ENCODE measurements at places on chromosomes 5 and 9.

GRCh38 chr5:172739375-172739774 lies 31.6 kb downstream of the DUSP1 start:
- no peak for DNase-seq

GRCh38 chr9:88403340-88403739 lies 15.1 kb downstream of the SPIN1 start:
- DNase-seq, result no peak

DNA sequence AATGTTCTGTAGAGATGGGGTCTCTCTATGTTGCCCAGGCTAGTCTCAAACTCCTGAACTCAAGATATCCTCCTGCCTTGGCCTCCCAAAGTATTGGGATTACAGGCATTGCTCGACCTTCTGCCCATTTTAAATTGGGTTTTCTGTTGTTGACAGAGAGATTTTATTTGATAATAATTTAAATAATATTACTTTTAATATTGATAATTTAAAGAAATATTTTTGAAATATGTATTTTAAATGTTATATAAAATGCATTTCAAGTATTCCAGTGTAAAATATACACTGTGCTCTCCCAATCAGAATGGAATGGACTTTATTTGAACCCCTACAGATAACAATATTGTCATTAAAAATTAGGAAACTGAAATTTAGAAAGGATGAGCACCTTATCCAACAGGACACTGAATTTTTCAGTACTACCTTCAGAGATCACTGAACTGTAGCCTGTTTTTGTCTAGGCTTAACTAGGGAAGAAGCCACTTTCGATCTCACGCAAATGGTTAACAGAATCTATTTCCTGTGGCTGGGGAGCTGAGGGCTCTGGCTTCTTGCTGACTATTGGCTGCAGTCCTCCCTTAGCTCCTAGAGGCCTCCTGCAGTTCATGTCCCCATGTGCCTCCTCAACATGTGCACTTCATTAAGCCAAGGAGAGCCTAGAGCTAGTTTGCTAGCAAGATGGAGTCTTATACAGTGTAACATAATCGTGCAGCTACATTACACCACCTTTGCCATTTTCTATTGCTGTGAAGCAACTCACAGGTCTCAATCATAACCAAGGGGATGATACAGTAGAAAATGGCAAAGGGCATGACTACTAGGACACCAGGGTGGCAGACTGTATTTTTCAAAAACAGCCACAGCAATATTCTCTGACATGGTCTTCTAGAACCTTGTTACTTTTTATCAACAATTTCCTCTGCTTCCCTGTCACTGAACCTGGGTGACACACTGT lies 150.0 kb downstream of the CDC42SE2 start:
- DNase-seq, result no peak

DNA sequence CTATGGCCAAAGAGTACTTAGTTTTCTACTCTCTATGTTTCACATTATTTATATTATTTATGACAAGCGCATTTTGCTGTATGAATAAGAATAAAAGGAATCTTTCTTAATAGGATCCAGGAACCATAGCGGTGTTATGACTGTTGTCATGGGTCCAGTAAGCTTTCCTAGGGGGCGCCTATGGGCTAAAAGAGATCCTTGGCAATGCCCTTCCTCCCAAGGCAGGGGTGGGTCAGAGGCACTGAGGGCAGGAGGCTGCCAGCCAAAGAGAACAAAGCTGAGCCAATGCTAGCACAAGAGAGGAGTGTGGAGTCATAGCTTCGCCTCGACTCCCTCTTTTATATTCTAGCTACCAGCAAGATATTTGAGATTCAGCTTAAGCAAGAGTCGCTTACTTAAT lies 98.4 kb upstream of the GNAQ start:
- peak; percentile 32 for DNase-seq

- DNase-seq, result no peak
These were observed 132.0 kb upstream of the WWC1 start for GRCh38 chr5:168159425-168159824.

DNA sequence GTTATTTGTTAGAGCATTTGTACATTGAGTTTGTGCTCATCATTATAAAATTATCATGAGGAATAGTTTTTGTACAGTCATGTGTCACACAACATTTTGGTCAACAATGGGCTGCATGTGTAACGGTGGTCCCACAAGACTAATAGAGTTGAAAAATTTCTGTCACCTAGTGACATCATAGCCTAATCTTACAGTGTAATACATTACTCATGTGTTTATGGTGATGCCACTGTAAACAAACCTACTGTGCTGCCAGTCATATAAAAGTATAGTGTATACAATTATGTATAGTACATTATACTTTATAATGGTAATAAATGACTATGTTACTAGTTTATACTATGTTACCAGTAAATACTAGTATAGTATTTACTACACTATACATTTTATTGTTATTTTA lies 3.0 kb upstream of the CAMK4 start:
- DNase-seq, result no peak

DNA sequence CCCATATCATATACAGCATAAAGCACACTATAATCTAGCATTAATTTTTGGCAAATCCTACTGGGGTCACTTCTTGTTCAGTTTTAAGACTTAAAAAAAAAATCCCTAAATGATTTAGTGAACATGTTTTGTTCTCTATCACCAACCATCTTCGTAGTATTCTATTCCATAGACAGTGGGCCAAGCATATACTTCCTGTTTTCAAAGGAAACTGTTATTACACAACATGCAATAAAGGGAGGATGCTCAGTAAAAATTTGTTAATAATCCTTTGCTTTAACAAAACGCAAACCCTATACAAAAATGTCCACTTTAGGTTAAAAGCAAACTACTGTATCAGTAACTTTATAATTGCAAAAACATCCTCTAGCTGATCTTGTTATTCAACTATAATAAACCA lies 13.0 kb downstream of the CCNH start:
- DNase-seq, result no peak

DNA sequence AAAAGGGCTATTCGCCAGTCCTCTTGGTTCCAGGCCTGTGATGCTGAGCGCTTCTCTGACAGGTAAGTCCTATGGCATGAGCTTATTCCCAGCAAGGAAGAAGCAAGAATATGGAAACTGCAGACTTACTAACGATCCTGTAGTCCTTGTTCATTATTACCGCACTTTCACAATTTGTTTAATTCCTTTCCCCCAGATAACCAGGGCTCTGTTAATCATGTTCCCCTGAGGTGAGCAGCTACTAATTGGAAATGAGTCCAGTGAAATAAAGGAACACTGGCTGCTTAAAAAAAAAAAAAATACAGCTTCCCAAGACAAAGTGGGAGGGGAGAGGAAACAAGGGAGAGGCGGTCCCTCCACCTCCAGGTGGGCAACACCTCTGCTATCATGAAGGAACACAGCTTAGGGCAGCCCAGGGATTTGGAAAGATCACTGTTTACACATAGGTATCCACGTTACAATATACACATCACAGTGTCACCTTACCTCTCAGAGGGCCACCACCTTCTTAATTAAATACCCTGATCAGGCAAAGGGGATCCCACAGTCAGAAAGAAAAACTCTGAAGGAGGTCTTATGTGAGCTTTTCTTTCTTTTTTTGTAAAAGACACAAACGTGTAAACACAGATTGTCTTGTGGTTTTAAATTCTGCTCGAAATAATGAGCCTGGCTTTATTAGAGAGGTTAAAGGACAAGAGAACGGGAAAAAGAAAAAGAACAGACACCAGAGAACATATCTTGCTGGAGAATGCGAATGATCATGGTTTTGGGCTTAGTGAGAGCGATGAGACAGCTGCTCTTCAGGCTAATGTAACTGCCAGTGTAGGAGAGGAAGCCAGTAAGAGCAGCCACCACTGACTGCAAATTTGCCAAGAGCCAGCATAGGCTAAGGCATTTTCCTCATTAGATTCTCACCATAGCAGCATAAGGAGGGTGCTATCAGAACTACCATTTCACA lies 258.6 kb downstream of the CRB2 start:
- DNase-seq, result no peak

- no peak for DNase-seq
These were observed 35.9 kb upstream of the PTGS1 start for GRCh38 chr9:122334916-122335315.

DNA sequence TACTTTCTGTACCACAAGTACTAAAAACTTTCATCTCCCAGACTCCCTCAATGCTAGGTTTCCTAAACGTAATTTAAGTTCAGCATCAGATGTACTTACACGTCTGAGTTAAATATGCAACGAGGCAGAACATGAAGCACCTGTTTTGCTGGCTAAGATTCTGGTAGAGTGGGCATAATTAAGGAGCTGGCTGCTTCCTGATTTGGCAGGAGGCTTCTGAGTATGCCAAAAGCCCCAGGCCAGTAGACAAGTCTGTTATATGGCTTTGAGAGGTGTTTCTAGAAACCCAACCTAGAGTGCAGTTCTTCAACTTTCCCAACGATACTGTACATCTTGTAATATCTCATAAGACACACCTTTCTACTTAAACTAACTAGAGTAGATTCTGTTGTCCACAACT lies 13.6 kb downstream of the TICAM2 start:
- no peak for DNase-seq

DNA sequence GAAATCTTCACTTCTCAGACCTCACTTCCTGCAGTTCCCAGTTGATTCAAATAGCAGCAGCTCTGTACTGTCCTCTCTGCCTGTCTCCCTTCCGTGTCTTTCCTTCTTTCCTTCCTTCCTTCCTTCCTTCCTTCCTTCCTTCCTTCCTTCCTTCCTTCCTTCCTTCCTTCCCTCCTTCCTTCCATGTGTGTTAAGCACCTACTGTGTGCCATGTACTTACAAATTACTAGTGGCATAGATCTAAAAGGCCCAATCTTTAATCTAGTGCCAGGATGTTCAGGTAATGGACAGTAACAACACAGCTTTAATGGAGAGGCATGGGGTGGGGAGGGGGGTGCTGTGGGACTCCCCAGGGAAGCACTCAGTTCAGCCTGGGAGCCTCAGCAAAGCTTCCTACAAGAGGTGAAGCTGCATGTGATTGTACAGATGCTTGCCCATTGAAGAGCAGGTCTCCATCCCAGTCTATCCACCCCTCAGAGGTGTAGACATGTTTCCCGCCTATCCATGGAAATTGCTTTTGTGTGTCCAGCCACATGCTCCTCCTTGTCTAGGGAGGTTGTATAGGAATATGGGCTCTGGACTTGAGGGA lies 106.0 kb downstream of the RGS3 start:
- no peak for DNase-seq

- DNase-seq, result no peak
These were observed 69.2 kb upstream of the PLPP6 start for GRCh38 chr9:4592886-4593285.

GRCh38 chr5:32272746-32273145 lies 40.0 kb downstream of the MTMR12 start:
- DNase-seq, result no peak

GRCh38 chr5:135295852-135296251 lies 103.2 kb downstream of the MACROH2A1 start:
- DNase-seq, result no peak

- peak; percentile 53 for DNase-seq
These were observed at the start of gene RGS7BP for GRCh38 chr5:64505769-64506566. Gene RGS7BP, plus strand, starts transcription at chr5:64506015. Its CDS starts 610 bp downstream, at chr5:64506625.

DNA sequence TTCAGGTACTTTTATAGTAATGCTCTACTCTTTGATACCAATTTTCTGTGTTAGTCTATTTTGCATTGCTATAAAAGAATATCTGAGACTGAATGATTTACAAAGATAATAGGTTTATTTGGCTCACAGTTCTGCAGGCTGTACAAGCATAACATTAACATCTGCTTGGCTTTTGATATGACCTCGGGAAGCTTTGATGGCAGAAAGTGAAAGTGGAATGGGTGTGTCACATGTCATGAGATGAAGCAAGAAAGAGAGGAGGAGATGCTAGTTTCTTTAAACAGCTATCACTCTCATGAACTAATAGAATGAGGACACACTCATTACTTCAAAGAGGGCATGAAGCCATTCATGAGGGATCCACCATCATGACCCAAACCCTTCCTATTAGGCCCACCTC lies 270.9 kb upstream of the IL12B start:
- DNase-seq, result no peak

DNA sequence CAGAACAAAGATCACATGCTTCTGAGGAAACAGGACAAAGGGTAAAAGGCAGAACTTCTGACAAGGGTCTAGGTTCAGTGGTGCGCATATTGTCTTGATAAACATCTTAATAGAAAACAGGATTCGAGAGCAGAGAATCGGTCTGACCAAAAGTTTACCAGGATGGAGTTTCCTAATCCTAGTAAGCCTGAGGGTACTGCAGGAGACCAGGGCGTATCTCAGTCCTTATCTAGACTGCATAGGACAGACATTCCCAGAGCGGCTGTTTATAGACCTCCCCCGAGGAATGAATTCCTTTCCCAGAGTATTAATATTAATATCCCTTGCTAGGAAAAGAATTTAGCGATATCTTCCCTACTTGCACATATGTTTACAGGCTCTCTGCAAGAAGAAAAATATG lies 32.4 kb upstream of the TNFSF8 start:
- no peak for DNase-seq

- peak; percentile 27 for DNase-seq
These were observed 113.8 kb downstream of the MSX2 start for GRCh38 chr5:174837919-174838902.

DNA sequence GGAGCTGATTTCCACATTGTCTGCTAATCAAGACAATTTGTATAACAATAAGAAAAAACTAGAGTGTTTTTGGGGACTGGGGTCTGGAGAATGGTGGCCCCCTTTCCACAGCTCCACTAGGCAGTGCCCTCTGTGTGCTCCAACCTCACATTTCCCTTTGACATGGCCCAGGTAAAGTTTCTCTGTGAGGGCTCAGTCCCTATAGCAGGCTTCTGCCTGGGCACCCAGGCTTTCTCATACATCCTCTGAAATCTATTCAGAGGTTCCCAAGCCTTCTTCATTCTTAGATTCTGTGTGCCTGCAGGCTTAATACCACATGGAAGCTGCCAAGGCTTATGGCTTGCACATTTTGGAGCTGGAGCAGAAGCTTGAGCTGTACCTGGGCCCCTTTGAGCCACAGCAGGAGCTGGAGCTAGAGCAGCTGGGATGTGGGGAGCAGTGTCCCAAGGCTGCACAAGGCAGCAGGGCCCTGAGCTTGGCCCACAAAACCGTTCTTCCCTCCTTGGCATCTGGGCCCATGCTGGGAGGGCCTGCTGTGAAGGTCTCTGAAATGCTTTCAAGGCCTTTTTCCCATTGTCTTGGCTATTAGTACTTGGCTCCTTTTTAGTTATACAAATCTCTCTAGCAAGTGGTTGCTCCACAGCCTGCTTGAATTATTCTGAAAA lies 49.1 kb upstream of the VPS13A start:
- no peak for DNase-seq

DNA sequence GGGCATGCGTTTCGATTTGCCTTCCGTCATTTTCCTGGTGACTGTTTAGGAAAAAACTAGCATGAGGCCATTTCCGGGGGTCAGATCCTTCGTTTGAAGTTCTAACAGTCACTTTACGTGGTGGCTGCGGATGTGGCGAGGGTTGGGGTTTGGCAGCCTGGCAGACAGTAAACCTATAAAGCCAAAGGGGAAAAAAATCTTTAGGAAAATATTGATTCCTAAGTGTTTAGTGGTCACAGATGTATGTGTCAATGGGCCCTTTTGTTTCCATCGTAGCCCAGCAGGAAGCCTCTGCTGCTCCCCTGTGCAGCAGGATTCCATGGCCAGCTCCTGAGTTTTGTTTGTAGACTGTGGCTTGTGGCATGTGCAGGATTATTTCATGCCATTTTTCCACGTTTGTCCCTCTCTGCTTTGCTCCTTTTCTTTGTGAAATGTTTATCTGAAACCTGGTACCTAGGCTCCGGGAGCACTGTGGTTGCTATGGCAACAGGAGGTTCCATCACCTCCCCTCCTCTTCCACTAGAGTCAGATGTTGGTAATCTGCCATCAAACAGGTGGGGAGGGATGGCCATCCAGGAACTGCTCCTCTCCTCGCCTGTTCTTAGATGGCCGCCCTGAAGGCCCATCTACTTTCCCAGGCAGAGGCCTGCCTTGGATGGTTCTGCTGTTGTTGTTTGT lies 202.3 kb downstream of the AOPEP start:
- no peak for DNase-seq

- peak; percentile 47 for DNase-seq
These were observed 30.9 kb downstream of the SARDH start for GRCh38 chr9:133707065-133707762.

Measured in umbilical cord (tissue), 2 donors.